ENCODE measurements at places on chromosomes 3 and 15.
A peak's percentile ranks its signal among the peaks of the same experiment; 100 is the strongest.

DNA sequence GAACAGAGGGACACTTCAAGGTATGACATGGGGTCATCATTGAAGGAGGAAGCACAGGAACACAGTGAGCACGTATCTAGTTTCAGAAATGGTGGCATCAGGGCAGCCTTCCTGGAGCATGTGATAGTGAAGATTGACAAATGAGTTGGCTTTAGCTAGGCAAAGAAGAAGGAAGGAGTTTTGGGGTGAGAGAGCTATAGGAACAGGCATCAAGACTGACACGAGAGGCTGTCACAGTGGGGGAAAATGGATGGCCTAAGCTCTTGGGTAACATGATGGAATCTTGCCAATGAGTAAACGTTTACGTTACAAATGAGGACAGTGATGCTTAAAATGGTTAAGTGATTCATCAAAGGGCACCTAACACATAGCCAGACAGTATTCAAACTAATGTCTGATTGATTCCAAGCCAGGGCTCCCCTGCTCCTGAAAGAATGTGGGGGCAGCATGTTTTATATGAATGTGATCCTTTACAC lies 23.1 kb upstream of the GPR171 start:
- DNase-seq: no peak

- peak; percentile 58 for DNase-seq
These were observed 147.7 kb downstream of the VGLL4 start for GRCh38 chr3:11495948-11496557.

DNA sequence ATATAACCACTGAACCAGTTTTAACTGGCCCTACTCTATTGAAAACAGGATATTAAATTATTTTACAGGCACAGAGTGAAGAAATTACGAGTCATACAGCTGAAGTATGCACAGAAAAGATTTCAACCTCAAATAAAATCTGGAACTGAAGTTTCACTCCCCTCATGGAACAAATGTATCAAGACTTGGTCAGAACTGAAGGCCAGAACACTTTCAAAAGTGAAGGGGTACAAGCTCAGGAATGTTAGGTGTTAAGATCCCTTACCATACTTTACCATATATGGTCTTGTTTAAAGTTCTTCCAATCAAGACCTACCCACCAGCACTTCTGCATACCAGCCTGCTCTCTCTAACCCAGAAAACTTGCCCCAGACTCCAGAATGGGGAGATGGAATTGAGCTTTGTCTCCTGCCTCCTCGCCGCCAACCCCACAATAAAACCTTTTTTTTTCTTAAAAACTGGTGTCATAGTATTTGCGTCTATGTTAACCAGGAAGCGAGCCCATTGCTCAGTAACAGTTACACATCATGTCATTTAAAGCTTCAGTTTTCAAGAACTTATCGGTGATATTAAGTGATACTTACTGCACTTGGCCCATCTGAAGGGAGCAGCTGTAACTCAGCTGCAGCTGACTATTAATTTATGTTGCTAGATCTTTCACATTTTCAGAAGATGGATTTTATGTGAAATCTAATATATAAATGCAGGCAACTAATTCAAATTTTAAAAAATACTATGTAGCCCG lies 59.9 kb downstream of the OXSM start:
- peak; percentile 11 for DNase-seq

DNA sequence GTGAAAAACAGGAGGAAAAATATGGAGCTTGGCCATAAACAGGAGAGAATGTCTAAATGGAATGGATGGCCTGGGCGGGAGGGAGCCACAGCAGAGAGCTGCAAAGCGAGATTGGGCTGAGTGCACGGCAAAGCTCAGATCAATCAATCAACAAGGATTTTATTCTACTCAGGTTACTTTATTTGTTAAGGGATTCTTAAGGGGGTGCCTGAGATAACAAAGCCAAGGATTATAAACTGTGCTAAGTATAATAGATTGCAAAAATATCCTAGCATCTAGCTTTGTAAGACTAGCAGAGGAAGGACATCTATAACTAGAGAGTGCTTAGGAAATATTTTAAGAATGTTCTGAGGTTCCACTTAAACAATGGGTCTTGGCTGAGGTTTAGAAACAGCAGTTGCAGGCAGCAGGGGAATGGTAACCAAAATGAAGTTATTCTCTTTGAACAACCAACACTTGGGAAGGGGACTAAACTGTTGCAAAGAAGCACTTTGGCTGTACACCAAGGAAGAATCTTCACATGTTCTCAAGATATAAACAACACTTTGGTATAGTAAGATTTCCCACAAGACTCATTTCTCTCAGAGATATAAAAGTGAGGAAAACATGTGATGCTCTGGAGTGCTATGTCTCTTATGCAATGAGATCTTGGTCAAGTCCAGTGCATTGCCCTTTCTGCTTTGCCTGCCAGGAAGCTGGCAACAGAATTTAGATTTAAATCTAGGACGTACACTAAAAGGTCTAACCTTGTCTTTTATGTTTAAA lies 35.5 kb downstream of the TMEM212 start:
- DNase-seq: peak; percentile 28

GRCh38 chr3:23046536-23046935 lies 156.6 kb upstream of the UBE2E2 start:
- no peak for DNase-seq

DNA sequence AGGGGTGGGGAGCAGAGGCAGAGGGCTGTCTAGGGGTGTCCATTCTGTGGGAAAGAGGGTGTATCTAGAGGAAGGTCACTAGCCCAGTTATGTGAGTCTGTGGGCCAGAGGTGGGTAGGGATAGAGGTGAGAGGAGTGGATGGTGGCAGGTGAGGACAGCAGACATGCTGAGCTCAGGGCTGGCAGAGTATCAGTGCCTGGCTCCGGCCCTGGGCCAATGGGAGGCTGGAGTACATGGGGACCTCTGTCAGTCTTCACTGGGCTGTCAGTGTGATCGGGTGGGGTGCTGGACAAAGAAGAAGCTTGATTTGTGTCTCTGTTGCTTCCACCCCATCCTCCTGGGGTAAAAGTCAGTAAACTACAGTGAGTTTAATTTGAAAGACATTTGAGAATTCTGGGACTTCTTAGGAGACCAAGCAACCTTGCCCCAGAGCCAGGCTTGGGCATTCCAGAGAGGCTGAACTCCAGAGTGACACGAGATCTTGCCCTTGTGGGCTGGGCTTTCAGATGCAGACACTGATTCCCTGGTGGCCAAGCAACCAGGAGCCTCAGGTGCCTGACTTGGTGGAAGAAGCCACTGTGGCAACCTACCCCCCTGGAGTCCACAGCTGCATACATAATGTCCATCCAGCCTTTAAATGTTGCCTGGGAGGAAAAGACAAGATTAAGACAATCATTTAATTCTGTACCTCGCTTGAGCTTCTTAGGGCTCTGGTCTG lies 60.7 kb downstream of the EXOG start:
- DNase-seq: no peak

GRCh38 chr3:197525706-197526105 lies 30.1 kb downstream of the BDH1 start:
- no peak for DNase-seq

Measured in iPS-NIHi11 (cell line).